ENCODE measurements at places on chromosomes 7 and 10. TPM values are rescaled to one million over a fixed set of nuclear protein-coding genes. Genes with fewer than 3 reads are reported as not detected.

DNA sequence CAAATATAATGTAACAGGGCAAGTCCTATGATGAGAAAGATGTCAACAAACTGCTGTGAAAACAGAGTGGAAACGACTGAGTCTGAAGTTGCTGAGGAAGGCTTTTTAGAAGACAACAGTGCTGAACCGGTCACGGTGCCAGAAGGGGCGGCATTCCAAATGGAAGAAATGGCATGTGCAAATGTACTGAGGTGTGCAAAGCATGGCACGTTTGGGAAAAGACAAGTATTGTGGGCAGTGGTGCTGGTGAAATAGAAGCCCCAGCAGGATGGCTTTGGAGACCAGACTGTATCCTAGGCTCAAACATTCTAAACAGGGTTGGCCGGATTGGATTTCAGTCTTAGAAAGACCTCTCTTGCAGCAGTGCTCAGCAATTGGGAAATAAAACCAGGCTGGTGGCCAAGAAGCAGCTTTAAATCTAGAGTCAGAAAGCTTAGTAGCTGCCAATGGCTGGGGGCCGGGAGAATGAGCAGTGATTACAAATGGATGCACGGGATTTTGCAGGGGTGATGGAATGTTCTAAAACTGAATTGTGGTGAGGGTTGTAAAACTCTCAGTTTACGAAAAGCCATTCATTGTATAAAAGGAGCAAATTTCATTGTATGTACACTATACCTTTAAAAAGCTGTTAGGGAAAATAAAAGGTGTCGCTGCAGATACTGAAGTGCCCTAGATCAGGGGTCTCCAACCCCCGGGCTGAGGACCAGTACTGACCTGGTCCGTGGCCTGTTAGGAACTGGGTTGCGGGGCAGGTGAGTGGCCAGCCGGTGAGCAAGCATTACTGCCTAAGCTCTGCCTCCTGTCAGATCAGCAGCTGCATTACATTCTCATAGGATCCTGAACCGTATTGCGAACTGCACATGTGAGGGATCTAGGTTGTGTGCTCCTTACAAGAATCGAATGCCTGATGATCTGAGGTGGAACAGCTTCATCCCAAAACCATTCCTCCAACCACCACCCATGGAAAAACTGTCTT lies 141.6 kb downstream of the HIBADH start:
- no peak for DNase-seq
- no peaks in the 10 kb centered on the region for H3K4me1 ChIP-seq
- H3K4me3 ChIP-seq = no peak overlapping the region
- peaks cover 13% of the 10 kb centered on the region for H3K36me3 ChIP-seq
- H3K27ac ChIP-seq = no peak overlapping the region
- no peaks in the 10 kb centered on the region for H3K27me3 ChIP-seq

DNA sequence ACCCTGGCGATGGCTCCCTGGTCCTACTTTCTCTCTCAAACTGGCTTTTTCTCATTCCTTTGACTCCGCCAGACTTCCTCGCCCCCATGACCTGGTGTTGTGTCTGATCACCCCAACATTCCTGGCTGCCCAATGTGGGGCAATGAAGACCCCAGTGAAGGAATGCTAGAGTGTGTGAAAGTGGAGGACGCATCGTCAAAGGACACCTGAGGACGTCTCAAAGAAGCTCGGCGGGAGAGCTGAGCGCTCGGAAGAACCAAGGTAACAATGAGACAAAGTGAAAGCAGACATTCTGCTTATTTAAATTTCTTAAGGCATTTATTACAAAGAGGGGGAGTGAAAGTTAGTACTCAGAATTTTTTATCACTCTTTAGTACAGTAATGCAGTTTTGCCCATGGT lies 31.7 kb upstream of the AKR1C2 start:
- H3K4me3 ChIP-seq = peak overlapping the region; percentile 21
- H3K27me3 ChIP-seq = no peaks in the 10 kb centered on the region
- H3K27ac ChIP-seq = no peak overlapping the region

DNA sequence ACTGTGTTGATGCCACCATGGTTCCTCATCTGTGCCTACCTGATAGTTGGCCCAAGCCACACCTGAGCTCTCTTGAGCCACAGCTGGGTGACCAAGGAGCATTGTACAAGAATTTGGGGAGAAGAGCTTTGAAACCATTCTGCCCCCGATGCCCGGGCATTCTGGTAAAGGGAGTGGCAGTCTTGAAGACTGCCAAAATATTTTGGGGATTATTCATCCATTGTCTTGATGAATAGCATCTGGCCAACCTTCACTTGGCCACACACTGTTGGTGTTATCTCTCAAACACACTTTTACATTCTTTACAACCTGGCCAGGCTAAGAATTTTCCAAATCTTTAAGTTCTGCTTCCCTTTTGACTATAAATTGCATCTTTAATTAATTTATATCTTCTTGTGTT lies 113.1 kb upstream of the PCBD1 start:
- no peaks in the 10 kb centered on the region for H3K27me3 ChIP-seq
- H3K4me3 ChIP-seq = no peak overlapping the region
- no peaks in the 10 kb centered on the region for H3K36me3 ChIP-seq

PRSS37 gene
- not detected for total RNA-seq

MOGAT3 gene
- total RNA-seq = 0.15 TPM

All from H9 (cell line).